ENCODE measurements at places on chromosomes 5 and 9. TPM values are rescaled to one million over a fixed set of nuclear protein-coding genes. Genes with fewer than 3 reads are reported as not detected.
A peak's percentile ranks its signal among the peaks of the same experiment; 100 is the strongest.

- DNase-seq, result no peak
Observed at GRCh38 chr5:137700282-137700680, 35.6 kb downstream of the KLHL3 start.

DNA sequence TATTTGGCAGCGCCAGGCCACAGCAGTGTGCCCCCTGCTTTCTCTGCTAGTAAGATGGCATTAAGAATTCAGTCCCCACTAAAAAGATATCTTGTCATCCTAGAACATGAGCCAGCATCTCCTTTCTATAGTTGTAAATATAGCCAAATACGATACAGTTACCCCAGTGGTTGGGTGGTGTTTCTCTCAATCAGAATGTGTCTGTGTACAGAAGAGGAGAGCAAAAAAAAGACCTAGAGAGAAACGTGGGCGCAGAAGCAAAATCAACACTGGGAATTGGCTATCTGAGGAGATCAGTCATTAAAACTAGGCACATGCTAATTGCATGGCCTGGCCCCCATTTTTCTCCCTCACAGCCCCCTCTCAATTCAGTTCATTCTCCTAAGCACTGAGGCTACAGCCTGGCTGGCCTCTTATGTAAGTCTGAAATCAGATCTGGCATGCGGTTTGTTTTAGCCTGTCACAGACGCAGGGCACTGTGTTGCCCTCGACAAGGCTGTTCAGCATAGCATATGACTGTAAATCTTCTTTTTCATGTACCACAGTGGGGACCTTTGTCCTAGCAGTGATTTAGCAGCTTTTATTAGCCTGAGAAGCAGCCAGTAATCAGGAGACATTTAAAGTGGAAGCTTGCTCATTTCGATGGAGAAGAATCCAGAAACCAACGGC, 57.8 kb downstream of the RORB start:
- no peak for DNase-seq

DNA sequence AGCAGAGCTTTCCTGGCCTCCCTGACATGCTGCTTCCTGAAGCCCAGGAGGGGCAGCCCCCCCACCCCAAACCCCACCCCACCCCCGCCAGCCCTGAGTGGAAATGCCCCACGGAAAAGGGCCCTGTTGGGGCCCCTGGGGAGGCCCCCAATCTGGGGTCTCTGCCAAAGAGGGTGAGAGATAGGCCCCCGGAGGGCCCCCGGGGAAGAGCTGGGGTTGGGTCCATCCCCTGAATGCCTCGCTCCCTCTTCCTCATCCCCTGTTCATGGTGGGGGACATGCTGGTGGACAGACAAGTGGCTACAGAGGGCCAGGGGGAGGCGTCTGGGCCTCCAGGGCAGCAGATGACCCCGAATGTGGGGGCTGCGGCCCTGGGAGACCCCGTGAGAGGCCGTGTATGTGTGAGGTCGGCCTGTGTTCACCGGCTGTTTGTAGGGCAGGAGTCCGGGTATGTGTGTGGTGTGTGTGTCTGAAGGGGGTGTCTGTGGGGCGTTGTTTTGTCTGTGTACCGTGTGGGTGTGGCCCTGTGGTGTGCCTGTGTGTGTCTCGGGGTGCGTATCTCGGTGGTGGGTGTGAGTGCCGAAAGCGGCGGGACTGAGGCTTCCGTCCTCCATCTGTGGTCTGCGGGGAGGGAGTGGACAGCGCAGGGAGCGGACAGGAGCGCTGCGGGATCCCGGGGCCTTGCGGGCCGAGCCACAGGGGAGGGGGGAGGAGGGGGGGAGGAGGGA, 11.3 kb downstream of the C9orf50 start:
- no peak for DNase-seq

DNA sequence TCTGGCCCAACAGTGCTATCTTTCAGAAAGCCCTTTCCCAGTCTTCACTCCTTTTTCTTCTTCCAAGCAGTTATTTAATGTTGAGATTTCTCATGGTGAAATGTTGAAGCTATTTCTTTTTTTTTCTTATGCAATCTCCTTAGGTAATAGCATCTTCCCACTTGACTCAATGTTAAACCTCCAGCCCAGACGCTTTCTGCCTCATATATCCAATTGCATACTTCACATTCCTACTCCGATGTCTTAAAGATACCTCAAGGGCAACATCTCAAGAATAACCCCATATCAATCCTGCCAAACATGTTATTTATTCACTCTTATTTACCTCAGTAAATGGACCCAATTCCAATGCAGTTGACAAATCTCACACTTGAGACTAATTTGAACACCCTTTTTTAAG, 187.3 kb downstream of the CDH12 start:
- no peak for DNase-seq

DNA sequence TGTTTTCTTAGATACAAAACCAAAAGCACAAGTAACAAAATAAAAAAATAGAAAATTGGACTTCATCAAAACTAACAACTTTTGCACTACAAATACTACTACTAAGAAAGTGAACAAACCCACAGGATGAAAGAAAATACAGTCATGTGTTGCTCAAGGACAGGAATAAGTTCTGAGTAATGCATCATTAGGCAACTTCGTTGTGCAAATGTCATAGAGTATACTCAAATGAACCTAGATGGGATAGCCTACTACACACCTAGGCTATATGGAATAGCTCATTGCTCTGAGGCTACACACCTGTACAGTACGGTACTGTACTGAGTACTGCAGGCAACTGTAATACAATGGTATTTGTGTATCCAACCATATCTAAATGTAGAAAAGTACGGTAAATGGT, 88.3 kb downstream of the RAPGEF1 start:
- peak; percentile 13 for DNase-seq

- no peak for DNase-seq
Observed at GRCh38 chr5:134547066-134547465, 21.6 kb downstream of the JADE2 start.

GRCh38 chr5:80672140-80672736, 17.5 kb upstream of the DHFR start:
- DNase-seq, result peak; percentile 76

DNA sequence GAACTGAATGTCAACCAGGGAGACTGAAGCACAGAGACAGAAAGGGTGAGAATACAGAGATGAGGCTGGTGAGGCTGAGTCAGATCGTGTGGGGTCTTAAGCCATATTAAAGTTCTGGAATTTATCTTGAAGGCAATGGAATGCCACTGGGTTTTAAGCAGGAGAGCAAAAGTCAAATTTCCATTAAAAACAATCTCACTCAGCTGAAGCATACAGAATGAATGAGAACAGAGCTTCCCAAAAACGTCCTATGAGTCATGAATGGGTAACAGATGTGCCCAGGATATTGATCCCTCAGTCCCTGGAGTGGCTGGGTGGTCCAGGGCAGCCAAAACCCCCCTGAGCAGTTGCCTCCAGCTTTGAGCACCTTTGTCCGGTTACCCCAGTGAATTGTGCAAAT, 44.9 kb downstream of the PFDN1 start:
- DNase-seq, result no peak

TRPM3 gene
- not detected for total RNA-seq

IFNA21 gene
- not detected for total RNA-seq

OR1L1 gene
- total RNA-seq, result not detected

PCDHA1 gene
- total RNA-seq, result not detected

AQP7 gene
- 0.58 TPM for total RNA-seq

FGF1 gene
- not detected for total RNA-seq

DNLZ gene
- total RNA-seq, result 8.0 TPM

HABP4 gene
- total RNA-seq, result 14.3 TPM

ANKDD1B gene
- 0.14 TPM for total RNA-seq

PCDHGB6 gene
- total RNA-seq, result not detected
